LoVo (cell line): ENCODE measurements at places on chromosomes 16 and 17.

DNA sequence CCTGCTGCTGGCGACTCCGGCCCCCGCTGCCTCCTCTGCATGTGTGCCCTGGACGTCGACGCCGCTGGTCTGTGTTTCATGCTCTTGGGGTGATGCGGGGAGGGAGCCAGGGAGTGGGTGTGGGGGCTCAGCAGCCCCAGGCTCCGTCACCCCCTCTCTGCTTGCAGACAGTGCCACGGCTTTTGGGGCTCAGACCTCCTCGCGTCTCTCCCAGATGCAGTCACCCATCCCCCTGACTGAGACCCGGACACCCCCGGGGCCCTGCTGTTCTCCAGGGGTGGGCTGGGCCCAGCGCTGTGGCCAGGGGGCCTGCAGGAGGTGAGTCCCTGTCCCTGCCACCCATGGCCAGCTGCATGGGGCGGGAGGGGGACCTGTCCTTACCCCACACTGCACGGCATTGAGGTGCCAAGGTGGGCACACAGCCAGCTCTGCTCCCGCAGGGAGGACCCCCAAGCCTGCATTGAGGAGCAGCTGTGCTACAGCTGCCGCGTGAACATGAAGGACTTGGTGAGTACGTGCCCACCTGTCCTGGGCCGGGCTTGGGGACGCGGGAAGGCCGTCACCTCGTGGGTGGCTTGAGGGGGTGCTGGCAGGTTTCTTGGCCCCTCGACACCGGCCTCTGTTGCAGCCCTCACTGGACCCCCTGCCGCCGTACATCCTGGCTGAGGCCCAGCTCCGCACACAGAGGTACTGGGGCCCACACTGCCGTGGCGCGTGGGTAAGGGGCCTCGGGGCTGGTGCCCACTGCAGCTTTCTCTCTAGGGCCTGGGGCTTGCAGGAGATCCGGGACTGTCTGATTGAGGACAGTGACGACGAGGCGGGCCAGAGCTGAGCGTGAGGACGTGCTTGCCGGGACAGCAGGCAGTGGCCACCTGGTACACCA, 8.4 kb downstream of the CTU2 start:
- DNase-seq = no peak

DNA sequence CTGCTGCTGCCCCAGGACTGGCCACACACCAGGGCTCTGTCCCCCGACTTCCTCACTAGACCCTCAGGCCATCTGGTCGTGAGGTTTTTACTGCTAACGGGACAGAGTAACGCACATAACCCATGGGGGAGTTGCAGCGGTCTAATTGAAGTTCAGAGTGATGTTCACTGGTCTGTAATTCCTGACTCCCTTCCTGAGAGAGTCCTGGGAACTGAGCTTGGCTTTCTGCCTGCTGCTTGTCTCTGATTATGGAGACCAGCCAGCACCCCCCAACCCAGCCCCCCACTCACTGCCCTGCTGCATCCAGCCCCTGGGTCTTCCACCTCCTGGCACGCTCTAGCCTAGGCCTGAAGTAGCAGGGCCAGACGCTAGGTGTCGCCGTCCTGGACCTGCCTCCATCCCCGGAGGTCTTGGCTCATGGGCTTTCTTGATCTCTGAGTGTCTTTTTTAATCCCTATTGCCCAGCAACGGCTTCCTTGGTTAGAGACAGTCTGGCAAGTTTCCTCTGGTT, 192.9 kb downstream of the CCDC182 start:
- no peak for DNase-seq

DNA sequence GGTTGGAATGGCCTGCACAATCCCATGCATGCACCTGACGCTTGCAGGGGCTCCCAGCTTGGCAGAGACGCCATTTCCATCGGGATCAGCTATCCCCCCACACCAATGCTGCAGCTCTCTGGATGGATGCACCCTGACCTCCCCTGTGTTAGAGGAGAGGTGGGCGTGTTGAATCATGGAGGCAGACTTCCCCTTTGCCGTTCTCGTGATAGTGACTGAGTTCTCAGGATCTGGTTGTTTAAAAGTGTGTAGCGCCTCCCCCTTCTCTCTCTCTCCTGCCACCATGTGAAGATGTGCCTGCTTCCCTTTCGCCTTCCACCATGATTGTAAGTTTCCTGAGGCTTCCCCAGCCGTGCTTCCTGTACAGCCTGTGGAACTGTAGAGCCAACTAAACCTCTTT, 17.8 kb upstream of the KCNH6 start:
- DNase-seq = no peak

- DNase-seq = no peak
These were observed 395.3 kb downstream of the HS3ST4 start for GRCh38 chr16:26087091-26087490.

DNA sequence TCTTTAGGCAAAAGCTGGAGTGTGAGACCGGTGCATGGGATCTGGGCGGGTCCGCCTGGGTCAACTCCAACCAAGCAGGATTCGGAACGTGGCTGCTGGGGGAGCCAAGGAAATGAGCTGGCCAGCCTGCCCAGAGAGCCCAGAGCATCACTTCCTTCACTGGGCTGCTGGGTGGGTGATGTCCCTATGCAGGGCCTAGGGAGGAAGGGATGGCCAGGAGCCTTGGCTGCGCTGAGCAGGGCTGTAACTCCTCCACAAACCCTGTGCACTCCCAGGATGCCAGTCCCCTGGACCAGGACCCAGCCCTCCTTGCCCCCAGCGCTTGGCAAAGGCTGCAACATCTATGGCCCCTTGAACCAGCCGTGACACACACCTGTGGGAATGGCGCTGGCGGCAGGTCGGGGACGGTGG, 138.4 kb downstream of the RAB11FIP4 start:
- DNase-seq = no peak

DNA sequence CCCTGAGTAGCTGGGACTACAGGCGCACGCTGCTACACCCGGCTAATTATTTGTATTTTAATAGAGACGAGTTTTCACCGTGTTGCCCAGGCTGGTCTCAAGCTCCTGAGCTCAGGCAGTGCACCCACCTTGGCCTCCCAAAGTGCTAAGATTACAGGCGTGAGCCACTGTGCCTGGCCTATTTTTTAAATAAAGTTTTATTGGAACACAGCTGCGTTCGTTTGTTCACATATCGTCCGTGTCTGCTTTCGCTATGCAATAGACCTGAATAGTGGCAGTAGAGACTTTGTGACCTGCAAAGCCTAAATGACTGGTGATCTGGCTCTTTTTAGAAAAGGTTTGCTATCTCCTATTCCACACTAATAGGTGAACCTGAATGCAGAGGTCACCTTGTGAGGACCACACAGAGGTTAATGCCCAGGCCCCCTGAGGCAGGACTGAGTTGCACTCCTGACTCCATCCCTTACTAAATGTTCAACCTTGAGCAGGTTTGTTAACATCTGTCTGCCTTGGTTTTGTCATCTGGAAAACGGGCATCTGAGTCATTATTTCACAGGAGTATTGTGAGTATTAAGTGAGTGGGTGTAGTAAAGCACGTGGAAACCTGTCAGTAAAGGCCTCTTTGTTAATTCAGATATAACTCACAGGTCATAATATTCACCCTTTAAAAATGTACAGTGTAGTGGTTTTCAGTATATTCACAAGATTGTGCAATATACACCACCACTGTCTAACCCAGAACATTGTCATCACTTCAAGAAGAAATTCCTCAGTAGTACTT, 157.5 kb upstream of the CACNG5 start:
- DNase-seq = no peak

GRCh38 chr17:4520060-4520893, 21.6 kb downstream of the SPNS2 start:
- DNase-seq = no peak

DNA sequence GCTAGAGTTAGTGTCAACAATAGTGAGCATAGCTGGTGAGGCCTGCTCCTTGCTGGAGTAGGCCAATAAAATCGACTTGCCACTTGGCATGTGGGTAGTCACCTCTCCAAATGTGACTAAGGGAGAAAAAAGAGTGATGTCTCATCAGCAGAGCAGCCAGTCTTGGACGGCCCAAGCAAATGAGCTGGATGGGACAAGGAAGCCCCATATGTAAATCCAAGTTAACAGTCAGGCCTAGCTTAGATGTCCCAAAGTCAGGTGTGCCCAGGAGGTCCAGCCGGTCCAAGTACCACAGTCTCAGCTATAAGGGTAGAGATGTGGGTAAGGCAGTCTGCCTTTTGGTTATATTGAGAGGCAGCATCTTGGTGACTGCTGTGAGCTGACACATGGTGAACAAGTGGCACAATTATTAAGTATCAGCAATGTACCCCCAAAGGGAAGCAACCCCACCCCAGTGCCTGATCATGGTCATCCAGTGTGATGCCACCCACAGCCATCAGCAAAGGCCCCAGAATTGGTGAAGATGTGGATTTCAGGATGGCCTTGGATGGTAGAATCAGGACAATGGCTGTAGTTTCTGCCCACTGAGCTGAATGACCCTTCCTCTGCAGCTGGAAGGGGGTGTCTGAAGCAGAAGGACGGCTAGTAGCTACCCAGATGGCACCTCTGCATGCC, 83.4 kb downstream of the TNFRSF13B start:
- no peak for DNase-seq

- DNase-seq = no peak
These were observed 62.9 kb upstream of the RCVRN start for GRCh38 chr17:9968008-9968407.

GRCh38 chr17:50114849-50115357, 15.1 kb downstream of the SAMD14 start:
- no peak for DNase-seq

- no peak for DNase-seq
These were observed 8.6 kb downstream of the SLC6A4 start for GRCh38 chr17:30226878-30227277.

- no peak for DNase-seq
These were observed 345 bp downstream of the EMC8 start for GRCh38 chr16:85798901-85799496.

DNA sequence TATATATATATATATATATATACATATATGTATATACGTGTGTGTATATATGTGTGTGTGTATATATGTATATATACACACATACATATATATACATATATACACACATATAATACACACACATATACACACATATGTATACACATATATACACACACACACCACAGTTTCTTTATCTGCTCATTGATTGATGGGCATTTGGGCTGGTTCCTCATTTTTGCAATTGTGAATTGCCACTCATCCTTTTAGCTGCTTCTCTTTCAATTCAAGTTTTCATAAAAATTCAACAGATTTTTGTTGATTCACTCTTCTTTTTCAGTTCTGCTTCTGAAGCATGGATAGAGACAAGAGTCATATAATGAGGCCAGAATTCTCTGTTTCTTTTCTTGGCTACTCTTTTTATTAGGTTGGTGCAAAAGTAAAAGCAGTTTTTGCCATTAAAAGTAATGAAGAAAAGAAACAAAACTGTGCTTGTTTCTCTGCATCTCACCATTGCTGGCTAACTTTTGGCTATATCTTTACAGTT, 44.5 kb downstream of the SLFN5 start:
- no peak for DNase-seq
